Activated gamma-delta T cell (primary cell): ENCODE measurements at places on chromosomes 1 and 21.

- no peak for DNase-seq
These were observed 173.9 kb downstream of the DUSP10 start for GRCh38 chr1:221567859-221568507.

GRCh38 chr1:91166106-91166712, 144.4 kb upstream of the ZNF644 start:
- no peak for DNase-seq

GRCh38 chr1:241156231-241156965, 200.6 kb downstream of the RGS7 start:
- DNase-seq = no peak

DNA sequence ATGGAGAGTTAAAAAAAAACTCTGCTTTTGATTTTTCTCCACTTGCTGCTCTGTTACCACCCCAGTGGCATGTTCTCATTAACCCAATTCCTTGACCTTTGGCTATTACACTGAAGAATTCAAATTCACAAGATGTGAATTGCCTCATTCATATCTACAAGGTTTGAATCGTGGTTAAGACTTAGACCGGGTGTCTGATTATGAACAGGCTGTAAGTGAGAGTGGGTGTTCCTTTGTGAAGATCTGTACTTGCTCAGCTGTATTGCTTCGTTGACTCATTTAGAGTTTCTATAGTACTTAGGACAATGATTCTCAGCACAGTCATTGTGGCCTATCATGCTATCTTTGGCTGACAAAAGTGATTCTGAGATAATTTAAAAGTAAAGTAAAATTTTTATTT, 36.4 kb downstream of the DNM3 start:
- no peak for DNase-seq

GRCh38 chr1:248618878-248619277, 16.0 kb downstream of the OR2T11 start:
- DNase-seq = no peak
